ENCODE measurements at places on chromosomes 3 and 15.

DNA sequence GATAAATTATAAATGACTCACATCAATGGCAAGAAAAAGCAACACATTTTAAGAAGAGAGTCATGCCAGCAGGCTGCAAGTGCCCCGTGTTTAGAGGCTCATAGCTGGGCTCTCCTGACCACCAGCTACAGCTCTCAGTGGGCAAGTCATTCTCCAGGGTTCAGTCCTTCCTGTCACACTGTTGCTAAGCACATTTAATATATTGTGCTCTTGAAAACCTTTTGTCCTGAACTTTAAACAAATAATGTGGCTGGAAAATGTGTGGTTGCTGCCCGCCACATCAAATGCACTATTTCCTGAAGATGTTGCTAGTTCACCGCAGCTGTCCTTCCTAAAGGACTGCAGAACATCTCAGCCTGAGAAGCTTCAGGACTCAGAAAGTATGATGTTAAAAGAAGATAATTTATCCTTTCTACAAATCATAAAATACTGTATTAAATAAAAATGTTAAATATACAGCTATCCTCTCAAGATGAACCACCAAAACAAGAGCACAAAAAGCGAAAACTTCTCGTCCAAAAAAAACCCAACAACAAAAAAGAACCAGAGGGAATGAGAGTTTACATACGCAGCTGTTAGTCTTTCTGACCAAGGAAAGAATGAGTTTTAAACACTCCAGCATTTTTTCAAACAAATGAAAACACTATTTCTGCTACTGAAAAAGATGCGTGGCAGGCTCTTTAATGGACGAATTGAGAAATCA lies 951 bp downstream of the TARS3 start:
- no peak for DNase-seq

- no peak for DNase-seq
Observed at GRCh38 chr3:105166893-105167292, 199.8 kb upstream of the ALCAM start.

GRCh38 chr3:175066617-175067415 lies 207.7 kb downstream of the NAALADL2 start:
- DNase-seq, result no peak

GRCh38 chr15:42581272-42581730 lies 5.9 kb downstream of the STARD9 start:
- DNase-seq, result peak; percentile 62

GRCh38 chr3:53256704-53257055 lies 858 bp upstream of the TKT start:
- DNase-seq, result no peak

DNA sequence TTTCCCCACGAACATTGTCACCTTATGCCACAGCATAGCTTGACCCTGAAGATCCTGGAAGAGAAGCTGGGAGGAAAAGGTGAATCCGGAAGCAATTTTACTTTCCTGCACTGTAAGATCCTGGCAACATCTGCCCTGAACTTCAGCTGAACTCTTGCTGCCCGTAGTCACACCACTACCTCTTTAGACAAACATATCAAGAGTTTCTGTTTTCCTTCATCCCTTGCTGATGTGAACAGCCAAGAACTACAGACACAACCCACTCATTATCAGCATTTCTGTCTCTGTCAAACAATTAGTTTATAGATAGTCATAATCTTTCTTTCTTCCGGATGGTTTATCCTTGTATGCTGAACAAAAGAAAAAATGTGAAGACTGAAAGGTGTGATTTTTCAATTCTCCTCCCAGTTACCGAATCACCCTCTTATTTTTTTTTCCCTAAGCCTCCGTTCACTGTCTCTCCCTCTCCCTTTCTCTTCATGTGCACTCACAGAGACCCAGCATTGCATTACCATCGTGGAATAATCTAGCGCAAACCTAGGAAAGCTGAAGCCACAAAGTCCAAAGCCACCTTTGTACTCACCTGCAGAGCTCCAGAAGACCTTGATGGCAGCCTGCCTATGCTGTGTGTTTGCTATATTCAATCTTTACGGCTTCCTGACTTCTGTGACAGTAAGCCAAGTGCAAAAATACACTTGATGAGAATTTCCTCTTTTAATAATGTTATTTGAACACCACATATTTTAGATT lies 229.2 kb downstream of the CDIN1 start:
- DNase-seq, result peak; percentile 3

GRCh38 chr3:108393128-108393900 lies 97.0 kb downstream of the HHLA2 start:
- no peak for DNase-seq

GRCh38 chr3:102544741-102545140 lies 109.9 kb downstream of the ZPLD1 start:
- DNase-seq, result no peak

DNA sequence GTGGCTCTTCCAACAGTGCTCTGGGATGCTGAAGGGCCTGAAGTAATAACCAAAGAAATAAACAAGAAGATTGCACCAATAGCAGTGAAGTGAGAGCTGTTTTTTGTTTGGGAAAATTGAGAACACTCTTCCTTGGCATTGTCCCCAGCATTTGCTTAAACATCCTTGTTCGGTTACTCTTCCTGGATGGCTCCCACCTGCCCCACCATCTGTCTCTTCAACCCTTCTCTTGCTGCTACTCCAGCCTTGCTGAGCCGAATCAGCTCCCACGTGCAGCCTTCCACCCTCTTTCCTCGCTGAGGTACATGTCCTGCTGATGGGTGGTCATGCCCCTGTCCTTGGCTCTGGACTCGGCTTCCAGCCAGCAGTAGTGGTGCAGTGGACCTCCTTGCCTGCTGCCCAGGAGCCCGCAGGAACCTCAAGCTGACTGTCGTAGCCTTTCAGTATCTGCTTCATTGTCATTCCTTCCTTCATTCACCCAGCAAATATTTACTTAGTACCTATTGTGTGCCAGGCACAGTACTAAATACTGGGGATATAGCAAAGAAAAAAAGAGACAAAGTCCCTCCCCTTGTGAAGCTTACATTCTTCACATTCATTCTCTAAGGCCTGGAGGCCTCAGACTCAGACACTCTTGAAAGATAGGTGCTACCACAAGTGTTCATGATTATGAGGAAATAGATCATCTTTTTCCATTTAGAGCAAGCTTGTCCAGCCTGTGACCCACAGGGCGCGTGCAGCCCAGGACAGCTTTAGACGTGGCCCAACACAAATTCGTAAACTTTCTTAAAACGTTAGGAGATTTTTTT lies 17.1 kb upstream of the VILL start:
- DNase-seq, result no peak

DNA sequence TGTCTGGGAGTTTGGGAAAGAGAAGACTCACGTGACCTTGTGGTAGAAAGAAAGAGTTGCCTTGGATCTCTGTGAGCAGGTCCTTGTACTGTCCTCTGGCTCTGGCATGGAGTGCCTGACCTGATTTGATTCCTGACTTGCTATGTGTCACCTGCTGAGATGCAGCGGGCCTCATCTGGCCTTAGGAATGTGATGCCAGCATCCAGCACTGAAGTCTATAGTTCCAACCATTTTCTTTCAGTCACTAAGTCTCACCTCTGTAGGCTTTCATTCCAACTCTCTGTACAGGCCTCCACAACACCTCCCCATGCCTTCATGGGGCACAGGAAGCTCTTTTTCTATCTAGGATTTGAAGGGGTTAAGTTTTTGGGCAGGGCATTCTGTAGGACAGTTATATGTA lies 12.1 kb upstream of the OXSR1 start:
- no peak for DNase-seq

- DNase-seq, result no peak
Observed at GRCh38 chr3:14505001-14505802, 34.9 kb downstream of the GRIP2 start.

DNA sequence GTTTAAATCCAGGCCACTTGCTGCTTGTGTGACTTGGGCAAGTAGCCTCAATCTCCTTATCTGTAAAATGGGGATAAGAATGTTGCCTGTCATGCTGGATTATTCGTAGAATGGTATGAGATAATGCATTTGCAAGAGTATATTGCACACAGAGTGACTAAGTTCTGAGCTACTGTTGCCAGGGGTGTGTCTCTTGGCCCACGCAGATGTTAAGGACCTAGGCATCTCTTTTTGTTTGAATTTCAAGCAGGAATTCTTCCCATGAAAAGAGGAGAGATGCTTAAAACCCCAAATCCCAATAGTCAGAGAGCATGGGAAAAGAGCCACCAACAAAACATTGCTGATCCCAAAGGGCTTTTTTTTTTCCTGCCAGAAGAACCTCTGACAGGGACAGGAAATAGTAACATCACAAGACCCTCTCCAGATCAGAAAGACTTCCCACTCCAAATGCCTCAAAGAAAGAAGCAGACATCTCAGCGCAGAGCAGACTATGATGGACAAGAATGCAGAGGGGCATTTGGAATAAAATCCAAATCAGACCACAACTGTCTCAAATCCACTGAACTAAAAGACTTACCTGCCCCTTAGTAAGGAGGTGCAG lies 90.5 kb downstream of the MRPL46 start:
- no peak for DNase-seq

- DNase-seq, result no peak
Observed at GRCh38 chr3:132231633-132232032, 85.6 kb upstream of the ACP3 start.

DNA sequence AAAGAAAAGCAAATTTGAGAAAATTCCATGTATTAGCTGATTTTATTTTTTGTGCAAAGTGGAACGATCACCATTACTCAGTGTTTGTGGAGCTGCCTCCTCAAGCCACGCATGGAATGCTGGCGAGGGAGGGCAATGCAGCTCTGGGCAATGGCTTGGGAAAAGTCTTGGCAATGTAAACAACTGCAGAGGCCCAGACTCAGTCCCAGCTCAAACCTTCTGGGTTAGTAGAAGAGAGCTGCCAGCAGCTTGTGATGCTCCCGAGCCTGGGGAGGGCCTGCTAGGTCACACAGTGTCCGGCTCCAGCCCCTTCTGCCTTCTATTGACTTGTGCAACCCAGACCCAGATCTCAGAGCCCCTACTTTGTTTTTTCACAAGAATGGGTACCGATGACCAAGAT lies 4.3 kb downstream of the EPHB1 start:
- no peak for DNase-seq

GRCh38 chr15:67544475-67544874 lies 2.0 kb downstream of the MAP2K5 start:
- no peak for DNase-seq
